Effector memory CD4-positive, alpha-beta T cell (primary cell): ENCODE measurements at places on chromosomes 3 and 15.

GRCh38 chr3:57978316-57978715 lies 29.9 kb upstream of the FLNB start:
- DNase-seq = no peak

DNA sequence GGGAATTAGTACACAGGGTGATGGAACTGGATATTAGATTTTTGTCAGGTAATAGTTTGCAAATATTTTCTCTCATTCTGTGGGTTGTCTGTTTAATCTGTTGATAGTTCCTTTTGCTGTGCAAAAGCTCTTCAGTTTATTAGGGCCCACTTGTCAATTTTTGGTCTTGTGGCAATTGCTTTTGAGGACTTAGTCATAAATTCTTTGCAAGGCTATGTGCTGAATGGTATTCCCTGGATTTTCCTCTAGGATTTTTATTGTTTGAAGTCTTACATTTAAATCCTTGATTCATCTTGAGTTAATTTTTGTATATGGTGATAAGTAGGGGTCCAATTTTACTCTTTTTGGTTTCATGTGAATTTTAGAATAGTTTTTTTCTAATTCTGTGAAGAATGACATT lies 111.3 kb downstream of the ARRDC4 start:
- DNase-seq = no peak

DNA sequence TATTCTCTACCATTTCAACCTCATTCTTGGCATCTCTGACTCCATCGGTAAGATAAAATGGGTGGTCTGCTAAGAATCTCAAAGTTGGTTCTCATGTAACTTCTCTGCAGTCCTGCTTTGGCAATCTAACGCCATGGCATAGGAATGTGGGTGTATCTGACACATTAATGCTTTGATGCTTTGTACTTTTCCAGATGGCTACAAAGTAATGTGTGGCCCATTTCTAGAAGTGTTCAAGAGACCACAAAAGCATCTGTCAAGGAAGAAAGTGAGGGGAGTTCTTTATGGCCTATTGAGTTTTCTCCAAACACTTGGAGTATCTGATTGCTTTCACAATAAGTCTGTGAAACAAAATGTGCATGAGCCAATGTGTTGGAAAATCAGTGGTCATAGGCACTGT lies 339.9 kb upstream of the TGFBR2 start:
- no peak for DNase-seq

GRCh38 chr3:159366476-159366875 lies 564.6 kb downstream of the MFSD1 start:
- DNase-seq = no peak

- DNase-seq = no peak
Observed at GRCh38 chr3:45864760-45865519, 21.4 kb upstream of the CCR9 start.

DNA sequence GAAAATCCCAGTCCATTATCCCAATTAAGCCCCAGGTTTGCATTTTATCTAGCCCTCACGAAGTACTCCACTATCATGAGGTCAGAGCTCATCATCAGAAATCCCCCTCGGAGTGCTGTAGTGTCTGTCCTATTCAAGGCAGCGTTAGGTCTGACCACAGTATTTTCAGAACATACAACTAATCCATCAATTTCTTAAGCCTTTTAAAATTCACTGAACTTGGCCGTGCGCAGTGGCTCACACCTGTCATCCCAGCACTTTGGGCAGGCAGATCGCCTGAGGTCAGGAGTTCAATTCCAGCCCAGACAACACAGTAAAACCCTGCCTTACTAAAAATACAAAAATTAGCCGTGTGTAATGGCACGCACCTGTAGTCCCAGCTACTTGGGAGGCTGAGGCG lies 11.9 kb downstream of the VGLL4 start:
- no peak for DNase-seq

DNA sequence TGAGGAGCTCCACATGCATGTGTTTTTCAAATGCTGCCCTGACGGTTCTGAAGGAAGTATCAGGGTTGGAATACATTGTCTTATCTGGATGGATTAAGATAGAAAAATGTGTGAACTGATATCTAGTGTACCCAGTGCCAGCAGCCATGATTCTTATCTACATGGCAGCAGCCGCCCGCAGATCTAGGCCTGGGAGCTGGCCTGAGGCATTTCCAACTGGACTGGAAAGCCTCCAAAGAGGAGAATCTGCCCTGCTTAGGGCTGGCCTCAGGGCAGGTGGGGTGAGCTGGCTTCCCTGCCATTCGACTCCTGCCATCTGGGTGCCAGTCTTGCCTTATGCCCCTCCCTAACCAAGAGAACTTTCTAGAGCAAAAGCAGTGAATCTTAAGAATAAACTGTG lies 125.8 kb downstream of the SSR3 start:
- DNase-seq = no peak

GRCh38 chr3:93994056-93994455 lies 14.1 kb downstream of the ARL13B start:
- no peak for DNase-seq

- no peak for DNase-seq
Observed at GRCh38 chr3:141949399-141949798, 73.0 kb downstream of the ATP1B3 start.

- no peak for DNase-seq
Observed at GRCh38 chr3:30258426-30259392, 347.7 kb upstream of the TGFBR2 start.

DNA sequence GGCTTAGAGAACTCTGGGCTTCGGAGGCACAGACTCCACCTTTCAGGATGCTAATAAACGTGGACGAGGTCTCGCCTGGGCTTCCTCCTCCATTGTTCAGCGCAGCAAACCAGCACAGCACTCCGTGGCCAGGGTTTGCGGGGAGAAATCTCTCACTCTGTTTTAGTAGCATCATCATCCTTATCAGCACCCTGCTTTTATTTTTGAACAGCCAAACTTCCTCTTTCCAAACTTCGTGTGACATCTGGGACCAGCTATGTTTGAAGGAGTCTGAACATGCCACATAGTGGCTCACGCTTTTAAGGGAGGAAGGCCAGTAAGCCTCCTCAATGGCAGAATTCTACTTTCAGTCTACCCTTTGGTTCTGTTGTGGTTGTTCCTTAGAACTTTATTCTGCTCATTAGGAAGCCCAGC lies 149.0 kb downstream of the PGPEP1L start:
- no peak for DNase-seq

GRCh38 chr3:10737785-10738184 lies 78.2 kb upstream of the SLC6A11 start:
- no peak for DNase-seq

- DNase-seq = no peak
Observed at GRCh38 chr3:15314276-15314675, 18.1 kb downstream of the SH3BP5 start.

DNA sequence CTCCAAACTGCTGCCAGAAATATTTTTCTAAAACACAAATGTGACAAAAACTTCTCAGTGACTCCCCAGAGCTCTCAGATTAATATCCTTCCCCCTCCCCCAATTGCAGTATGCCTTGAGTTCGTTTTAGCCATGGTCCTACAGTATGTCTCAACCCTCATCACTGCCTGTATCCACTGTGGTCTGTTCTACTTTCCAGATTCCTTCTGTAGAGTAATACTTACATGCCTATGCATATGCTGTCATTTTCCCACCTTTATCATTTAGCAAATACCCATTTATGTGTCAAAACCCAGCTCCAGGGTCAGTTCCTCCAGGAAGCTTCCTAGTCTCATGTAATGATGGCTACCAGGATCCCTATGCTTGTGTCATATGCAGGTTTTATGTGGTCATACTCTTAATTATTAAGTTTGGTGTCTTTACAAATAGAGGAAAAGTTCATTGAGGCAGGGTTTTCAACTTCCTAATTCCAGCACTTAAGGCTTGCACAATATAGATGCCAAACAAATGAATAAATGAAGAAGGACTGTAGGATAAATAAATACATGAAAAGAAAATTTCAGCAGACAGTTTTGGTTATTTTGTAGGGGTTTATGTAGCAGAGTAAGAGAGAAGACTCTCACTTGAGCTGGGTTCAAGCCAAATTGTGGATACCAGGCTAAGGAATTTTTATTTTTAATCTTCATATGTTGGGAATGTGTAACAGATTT lies 170.8 kb downstream of the ALCAM start:
- DNase-seq = no peak

DNA sequence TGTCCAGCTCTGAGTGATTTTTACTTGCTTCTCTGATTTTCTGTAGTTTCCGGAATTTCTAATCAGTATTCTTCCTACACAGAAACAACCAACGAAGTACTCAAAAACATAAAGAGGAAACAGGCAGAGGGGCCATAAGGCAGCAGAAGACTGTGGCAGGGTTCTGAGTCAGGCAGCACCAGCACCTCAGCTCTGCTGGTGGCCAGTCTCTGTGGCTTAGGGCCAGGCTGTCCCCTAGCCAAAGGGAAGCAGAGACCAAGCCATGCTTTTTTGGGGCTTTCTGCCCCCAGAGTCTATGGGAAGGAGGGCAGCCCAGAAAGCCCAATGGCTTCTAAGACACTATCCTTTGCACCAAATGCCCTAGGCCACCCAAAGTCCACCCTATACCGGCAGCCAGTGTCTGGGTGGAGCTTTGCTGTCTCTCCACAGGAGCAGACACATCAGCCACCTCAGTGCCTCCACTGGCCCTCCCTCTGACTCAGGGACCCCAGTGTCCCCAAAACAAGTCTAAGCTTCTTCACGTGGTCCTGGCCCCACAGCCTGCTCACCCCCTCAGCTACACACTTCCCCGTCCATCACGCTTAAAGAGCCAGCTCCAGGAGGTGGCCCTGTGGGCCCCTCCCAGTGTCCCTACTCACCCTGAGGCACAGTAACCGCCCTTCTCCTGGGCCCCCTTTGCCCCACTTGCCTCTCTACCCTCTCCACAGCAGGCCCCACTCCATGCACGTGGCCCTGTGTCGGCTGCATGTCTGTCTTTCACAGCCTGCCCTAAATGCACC lies 46.2 kb downstream of the CCDC12 start:
- DNase-seq = no peak

- DNase-seq = no peak
Observed at GRCh38 chr3:8882171-8882593, 81.1 kb downstream of the RAD18 start.

GRCh38 chr3:181917027-181917426 lies 205.3 kb downstream of the SOX2 start:
- no peak for DNase-seq

GRCh38 chr3:98553753-98554152 lies 22.0 kb downstream of the GPR15 start:
- no peak for DNase-seq

DNA sequence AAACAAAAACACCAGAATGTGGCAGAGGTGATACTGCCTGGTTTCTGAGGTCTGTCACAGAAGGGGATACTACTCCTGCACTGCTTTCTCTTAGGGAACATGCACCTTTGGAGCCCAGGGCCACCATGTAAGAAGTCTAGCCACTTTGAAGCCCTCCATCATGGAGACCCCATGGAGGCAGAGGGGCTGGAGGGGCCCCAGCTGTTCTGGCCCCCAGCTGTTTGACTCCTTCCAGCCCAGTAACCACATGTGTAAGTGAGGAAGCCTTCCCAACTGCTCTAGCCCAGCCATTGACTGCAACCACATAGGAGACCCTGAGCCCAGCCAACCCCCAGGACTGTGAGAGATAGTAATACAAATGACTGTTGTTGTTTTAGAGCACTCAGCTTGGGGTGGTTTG lies 9.0 kb upstream of the IGDCC4 start:
- DNase-seq = no peak

DNA sequence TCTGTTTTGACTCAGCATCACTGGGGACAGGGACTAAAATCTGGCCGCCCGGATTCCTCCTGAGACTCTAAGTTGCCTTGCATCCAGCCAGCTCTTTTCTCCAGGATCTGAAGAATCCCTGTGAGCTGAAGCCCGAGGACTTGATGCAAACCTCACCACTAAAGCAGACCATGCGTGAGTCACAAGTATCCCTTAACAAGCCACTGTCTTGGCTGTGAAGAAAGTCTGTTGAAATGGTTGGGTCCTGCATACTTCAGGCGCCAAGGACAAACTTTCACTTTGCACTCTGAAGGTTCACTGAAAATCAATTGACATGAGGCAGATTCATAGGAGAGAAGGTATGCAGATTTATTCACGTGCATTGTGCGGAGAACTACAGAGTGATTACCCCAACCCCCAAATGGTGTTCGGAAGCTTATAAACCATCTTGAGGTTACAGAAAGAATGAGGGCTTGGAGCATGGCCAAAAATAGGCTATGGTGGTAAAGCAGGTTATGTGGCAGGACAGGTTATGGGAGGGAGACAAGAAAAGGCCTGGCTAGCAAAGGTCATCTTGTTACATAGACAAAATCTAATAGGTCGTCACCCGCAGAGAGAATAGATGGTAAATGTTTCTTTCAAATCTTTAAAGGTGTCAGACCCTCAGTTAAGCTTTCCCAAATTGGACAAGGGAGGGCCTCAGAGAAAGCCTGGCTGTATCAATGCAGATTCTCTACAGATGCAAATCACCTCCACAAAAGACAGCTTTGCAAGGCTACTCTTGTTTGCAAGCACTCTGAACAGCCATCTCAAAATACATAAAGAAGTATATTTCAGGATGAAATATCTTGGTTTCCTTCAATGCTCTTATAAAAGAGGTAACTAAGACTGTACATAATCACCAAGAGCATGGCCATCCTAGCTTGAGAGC lies 126.3 kb upstream of the PLAAT1 start:
- DNase-seq = no peak

GRCh38 chr3:17985658-17986347 lies 243.4 kb upstream of the TBC1D5 start:
- DNase-seq = no peak

GRCh38 chr15:39555885-39556284 lies 25.0 kb upstream of the THBS1 start:
- DNase-seq = no peak

DNA sequence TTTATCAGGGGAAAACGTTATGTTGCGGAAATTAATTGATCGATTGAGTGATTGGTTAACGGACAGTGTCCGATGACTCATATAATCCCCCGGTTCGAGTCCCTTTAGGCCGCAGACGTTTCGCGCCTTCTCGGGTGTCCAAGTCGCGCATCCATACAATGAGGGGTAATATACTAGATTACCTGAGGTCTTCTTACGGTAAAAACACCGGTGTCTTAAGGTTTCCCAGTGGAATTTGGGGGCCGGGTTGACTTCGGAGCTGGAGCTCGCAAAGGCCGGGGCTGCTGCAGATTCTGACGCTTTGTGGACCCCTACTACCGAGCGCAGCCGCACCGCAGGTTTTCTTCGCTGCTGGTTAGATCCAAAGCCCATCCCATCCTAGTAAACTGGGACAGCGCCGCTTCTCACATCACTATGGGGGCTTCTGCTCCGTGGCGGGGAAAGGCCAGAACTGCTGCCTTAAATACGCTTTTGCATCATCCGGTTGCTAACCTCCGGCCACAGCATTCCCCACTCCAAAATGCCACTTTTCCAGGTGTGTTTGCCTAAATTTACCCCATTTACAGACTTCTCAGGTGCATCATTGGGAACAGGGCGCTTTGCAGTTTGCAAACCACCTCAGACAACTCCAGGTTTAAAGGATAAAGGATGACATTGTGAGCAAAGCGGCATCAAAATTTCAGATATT lies 858 bp upstream of the SACM1L start:
- DNase-seq = no peak

DNA sequence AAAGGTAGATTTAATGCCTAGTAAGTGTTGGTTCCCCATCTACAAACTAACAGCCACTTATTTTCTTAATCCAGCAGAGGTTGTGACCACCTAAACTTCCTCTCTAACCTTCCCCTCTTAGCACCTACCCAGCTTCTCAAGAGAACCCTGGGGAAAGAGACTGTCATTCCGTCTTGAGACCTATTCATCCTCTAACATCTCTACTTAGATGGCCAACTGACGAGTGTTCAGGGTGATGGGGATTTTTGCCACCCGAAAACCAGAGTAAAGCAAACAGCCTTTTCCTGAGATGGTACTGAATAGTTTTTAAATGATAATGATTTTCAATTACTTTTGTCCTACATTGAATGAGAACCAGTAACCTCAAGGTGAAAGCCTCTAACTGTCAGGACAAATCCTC lies 9.3 kb upstream of the GBE1 start:
- no peak for DNase-seq

GRCh38 chr3:30618526-30618925 lies 12.1 kb downstream of the TGFBR2 start:
- DNase-seq = no peak
